ENCODE measurements at places on chromosomes 7 and 10.

DNA sequence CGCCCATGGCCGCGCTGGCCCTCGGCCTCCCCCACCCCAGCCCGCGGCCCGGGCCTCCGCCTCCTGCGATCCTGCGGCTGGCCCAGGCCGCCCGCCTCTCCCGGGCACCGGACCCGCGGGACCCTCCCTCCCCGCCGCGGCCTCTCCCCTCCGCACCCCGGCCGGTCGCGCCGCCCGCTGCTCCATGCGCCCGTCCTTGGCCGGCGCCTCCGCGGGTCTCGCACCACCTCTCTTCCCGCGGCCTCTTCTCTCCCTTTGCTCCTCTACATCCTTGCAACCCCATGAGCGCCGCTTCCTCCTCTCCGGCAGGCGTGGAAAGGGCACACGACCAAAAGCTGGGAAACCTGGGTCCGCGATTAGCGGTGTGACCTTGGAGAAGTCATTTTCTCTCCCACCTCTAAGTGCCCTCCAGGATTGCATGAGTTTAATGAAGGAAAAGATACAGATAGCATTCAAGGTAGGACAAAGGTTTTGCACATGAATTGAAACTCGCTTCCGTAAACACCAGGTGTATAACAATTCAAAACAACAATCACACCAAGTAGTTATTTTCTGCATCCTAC, 448 bp upstream of the SRPK2 start:
- DNase-seq: peak; percentile 78

DNA sequence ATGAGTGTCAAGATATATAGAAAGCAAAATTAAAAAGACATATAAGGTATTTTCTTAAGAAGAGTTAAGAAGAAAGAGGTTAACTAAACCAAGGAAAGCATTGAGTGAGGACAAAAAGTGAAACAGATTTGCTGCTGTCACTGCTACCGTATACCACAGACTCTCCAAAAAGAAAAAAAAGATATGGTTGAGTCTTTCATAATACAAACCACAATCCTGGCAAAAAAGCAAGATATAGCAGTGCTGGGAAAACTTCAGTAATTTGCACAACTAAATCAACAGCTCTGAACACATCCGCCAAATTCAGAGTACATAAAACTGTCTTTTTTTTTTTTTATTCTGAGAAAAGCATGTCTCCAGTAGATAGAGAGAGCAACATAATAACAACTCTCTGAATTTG, 114.7 kb downstream of the ETV1 start:
- DNase-seq: peak; percentile 61

GRCh38 chr10:131251146-131251541, 60.4 kb downstream of the TCERG1L start:
- no peak for DNase-seq

DNA sequence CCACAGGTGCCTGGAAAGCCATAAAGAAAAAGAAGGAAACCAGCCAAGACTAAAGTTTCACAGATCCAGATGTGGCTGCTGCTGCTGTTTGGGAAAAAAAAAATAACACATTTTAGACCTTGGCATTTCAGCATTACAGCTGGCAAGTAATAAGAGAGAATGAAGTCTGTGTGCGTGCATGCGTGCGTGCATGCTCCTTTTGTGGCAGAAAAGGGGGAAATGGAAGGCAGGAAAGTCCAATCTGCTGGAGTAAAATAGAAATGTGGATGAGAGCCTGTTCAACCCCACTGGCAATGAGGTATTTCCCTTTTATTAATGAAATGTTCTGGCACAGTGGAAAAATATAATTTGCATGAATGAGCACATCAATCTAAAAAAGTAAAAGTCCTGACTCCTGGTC, 137.0 kb upstream of the SEMA3A start:
- no peak for DNase-seq

GRCh38 chr10:133475425-133475734, 21.6 kb downstream of the SCART1 start:
- peak; percentile 34 for DNase-seq

GRCh38 chr10:132210766-132211165, 24.0 kb downstream of the DPYSL4 start:
- no peak for DNase-seq

GRCh38 chr7:32479574-32480200, 10.5 kb downstream of the LSM5 start:
- peak; percentile 81 for DNase-seq

GRCh38 chr10:20313665-20314064, 497.4 kb downstream of the PLXDC2 start:
- DNase-seq: no peak

DNA sequence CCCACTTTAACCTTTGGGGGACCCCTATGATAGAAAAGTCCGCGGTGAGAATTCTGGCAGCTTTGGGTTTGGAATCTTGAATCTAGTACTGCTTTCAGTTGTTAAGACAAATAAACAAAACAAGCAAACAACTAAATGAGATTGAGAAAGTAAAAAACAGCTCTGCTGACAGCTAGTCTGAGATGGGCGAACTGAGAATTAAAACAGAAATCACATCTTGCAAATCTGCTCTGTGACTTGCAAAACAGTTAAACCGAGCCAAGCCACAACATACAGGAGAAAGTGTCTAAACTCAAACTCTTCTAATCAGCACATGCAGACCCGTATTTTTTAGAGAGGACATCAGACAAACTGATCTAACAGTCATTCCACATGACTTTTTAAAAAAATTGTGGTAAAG, 110.4 kb downstream of the SH2D4B start:
- DNase-seq: peak; percentile 22

DNA sequence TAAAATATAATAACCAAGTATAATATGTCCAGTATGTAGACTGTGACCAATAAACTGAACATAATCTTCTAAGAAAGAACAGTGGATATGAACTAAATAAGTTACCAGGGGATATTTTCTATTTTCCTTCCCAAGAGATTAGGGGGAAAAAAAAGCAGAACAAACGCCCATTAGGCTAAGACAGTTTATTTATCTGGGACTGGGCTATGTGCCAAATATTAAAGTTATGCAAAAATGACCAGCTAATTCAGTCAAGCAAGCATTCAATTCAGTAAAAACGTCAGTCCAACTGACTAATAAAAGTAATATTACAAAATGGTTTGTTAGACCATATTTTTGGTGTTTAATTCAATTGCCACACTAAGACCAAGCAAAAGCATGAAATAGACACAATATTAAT, 122.2 kb downstream of the TSPAN12 start:
- DNase-seq: peak; percentile 24

DNA sequence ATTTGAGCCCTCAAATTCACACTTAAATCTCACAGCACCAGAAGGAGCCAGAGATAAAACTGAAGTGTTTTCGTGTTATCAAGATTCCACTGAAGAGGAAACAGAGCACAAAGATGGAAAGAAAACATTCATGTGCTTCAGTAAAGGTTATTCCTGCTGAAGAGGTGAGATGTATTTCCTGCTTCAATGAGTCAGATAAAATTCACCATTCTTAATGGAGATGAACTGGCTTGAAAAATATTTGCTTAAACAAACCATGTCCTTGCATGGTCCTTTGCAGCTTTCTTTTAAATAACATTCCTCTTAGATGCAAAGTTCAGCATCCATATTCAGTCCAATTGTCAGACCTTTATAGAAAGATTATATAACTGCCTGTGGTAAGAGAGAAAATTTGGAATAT, 294.2 kb downstream of the IPMK start:
- no peak for DNase-seq

DNA sequence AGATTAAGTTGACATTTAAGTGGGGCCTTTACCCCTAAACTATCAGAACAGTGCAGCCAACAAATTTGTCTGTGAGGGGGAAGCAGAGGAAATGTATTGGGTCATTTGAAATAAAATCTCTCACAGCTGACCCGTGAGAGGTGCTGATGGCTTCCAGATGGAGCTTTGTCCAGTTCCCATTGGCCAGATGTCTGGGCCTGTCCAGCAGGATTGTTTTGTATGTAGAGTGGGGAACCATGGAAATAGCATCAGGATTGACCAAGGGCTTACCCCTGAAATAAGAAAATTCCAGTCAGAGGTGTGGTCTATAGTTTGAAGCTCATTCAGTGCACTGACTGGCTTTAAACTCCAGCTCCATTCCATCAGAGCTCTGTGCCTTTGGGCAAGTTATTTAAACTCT, 50.6 kb downstream of the INHBA start:
- no peak for DNase-seq

DNA sequence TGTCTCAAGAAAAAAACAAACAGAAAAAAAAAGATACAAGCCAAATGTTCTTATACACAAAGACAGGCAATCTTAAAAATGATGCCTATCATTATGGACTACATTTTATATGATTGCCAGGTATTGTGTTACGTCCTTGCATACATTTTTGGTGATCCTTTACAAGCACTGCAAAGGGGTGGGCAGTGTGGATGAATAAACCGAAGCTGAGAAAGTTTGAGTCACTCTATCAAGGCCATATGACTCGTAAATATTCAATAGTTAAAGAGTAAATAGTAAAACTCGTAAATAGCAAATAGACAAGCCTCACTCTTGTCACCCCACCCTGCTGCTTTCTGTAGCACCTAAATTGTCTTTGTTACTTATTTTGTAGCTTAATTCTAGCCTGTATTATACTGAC, 326.2 kb downstream of the FRMD4A start:
- DNase-seq: no peak

DNA sequence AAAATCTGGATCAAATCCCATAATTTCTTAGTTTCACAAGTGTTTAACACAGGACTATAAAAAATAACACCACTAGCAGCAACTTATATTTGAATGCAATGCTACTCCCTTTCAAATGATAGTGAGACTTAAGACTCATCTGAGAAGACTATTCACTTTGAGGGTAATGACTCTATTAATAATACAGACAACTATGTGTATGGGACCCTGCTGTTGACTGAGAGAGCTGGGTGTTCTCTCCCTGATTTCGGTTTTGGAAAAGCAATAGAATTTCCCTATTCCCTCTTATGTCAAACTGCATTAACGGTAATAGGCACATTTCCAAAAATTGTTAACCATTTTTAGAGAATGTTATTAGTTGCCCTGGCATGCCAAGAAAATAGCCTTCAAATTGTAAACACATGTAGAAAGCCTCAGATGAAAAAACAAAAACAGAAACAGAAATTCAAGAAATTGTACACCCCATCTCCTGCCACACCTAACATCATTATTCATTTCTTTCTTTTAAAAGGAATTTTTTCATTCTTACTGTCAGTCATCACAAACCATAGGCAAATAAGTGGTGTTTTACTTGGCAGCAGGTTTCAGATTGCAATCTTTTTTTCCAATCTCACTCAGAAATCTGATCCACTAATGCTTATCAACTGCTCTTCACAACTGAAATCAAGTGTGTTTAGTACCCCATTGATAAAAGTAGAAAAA, 153.7 kb downstream of the TFPI2 start:
- DNase-seq: no peak

- no peak for DNase-seq
Observed at GRCh38 chr7:136018104-136018503, 40.9 kb upstream of the MTPN start.

DNA sequence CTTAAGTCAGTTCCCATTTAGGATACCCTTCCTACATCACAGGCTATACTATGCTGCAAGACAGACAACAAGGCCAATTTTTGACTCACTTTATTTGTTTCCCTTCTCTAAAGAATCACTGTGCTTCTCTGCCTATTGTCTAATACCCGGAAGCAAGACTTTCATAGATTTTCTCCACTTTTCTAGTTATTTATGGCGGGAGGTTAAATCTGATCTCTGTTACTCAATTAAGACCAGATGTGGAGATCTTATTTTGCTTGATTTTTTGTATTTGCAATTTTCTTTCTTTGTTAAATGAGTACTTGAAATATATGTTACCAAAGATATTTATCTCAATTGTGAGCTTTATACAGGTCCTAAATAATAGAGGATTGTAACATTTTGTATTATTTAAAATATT, 511.5 kb downstream of the ATRNL1 start:
- DNase-seq: no peak

DNA sequence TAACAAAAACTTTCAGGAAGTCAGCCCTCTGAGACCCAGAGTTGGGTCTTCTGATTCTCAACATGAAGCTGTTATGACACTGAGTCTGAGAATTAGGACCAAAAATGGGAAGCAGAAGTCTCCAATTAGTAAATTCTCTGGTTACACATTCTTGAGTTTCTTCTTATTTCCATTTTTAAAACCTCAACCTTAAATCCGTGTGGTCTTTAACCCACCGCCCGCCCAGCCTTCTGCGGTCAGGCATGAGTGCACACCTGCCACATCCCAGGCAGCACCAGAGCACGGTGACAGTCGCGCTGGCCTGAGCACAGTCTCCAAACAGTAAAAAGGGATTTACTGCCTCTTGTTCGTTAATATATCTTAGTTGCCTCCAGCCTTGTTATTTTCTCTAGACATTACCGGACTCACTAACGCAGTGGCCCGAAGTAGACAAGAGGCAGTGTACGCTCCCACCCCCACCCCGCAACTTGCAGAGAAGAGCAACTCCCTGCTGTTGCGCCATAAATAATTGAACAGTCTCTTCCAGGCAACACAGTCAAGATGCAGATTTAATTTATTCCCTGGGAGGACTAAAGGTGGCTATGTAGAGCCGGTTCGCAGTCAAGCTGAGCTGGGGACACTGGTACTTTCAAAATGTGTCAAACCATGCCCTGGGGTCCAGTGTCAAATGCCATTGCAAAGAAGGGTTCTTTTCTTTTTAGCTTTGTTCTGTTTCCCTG, 147.0 kb upstream of the CELF2 start:
- no peak for DNase-seq

- DNase-seq: no peak
Observed at GRCh38 chr7:157996359-157997079, 591.1 kb downstream of the PTPRN2 start.

DNA sequence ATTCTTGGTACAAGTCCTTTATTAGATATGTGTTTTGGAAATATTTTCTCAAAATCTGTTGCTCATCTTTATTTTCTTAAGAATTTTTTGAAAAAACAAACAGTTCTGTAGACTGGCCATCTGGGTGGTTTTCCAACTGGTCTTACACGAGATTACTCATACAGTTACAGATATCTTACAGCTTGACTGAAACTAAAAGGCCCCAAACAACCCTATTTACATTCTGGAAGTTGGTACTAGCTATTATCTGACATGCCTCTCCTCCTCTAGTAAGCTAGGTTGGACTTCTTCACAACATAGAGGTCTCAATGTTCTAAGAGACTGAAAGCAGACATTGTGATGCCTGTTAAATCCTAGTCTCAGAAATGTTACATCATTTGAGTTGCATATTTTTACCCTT, 52.0 kb downstream of the ZNF22 start:
- no peak for DNase-seq

DNA sequence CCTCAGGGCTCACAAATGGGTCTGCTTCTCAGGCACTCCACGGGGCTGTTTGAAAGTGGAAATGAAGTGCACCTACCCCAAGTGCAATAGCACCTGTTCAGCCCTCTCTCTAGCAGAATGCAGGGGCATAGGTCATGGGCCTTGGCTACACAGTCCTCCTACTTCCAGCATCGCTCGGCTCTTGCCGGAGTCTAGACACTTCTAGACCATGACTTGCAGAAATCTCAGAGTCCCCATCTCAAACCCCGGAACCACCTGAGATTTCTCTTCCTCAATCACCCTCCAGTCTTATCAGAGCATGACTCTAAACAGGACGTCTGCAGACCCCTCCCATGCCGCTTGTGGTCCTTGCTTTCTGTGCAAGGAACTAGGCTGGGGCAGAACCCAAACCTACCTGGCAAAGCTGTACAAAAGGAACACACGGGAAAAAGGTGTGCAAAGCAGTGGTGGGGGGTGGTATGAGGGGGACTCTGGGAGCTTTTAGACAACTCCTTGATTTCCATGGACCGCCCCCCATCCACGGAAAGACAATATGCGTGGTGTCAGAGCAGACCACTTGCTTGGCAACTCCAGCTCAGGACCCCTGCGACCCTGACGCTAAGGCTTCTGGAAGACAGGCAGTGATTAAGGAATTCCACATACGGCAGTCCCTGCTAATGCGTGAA, 13.8 kb downstream of the TMEM273 start:
- peak; percentile 58 for DNase-seq

- DNase-seq: no peak
Observed at GRCh38 chr7:130423501-130424037, 17.2 kb downstream of the CEP41 start.

All from hematopoietic multipotent progenitor cell treated with erythropoietin and hydrocortisone succinate and interleukin-3 and kit ligand, for 4 days (in vitro differentiated cells).